Cortex of kidney (tissue), 1 donor: ENCODE measurements at places on chromosomes 11 and 22.

DNA sequence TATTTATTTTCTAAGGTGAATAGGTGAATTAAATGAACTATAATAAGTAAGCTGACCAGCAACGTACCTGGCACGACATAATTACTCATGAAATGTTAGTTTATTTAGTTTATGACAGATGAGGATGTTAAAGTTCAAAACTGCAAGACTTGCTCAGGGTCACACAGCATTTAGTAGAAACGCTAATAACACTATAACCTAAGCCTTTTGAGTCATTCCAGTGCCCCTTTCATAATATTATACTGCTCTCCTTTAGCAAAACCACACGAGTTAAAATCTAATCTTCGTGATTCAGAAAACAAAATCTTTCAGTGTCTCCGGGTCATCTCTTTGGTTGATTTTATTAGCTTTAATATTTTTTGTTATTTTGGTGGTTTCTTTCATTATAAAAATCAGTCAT lies 39.6 kb downstream of the BTBD10 start:
- no peak for DNase-seq

- DNase-seq = no peak
Measured at GRCh38 chr22:48084041-48084728, 1321.7 kb downstream of the TBC1D22A start.

GRCh38 chr11:10314199-10315072 lies 9.6 kb downstream of the ADM start:
- no peak for DNase-seq

GRCh38 chr11:16787035-16787742 lies 48.7 kb downstream of the C11orf58 start:
- DNase-seq = no peak

DNA sequence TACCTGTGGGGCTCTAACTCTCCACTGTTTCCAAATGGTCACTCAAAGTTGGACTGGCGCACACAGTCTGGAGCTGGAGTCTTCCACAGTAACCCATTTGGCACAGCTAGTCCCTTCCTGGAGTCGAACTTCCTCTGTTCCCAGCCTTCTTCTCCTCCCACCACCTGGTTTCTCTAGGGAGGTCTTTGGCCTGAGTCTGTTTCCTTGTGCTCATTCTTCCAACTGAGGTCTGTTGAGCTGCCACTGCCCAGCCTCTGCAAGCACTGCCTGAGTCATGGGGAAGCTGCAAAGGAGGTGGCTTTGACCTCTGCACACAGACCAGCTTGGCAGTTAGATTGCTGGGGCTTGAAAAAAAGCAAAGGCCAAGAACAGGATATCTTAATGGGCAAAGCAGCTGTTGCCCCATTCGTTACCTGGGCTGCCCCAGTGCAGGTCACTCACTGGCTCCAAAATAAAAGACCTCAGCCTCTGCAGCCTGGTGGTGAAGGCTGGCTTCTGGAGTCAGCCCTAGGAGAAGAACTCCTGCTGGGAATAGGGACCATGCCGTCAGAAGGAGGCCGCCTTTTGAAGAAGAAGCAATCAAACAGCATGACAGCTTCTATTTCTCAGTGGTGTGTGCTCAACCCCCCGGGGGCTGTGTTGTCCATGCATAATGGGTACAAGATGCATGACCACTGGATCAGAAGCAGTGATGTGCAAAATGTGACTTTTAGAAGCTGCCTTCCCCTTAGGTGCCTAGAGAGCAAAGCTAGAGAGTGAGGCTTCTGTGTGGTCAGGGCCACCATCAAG lies 3.0 kb downstream of the ADAMTS15 start:
- DNase-seq = no peak

- DNase-seq = no peak
Measured at GRCh38 chr22:48772286-48772907, 1055.3 kb downstream of the BRD1 start.

GRCh38 chr11:101083335-101083734 lies 46.3 kb downstream of the PGR start:
- DNase-seq = no peak

GRCh38 chr11:117381481-117382387 lies 54.1 kb downstream of the CEP164 start:
- DNase-seq = no peak

DNA sequence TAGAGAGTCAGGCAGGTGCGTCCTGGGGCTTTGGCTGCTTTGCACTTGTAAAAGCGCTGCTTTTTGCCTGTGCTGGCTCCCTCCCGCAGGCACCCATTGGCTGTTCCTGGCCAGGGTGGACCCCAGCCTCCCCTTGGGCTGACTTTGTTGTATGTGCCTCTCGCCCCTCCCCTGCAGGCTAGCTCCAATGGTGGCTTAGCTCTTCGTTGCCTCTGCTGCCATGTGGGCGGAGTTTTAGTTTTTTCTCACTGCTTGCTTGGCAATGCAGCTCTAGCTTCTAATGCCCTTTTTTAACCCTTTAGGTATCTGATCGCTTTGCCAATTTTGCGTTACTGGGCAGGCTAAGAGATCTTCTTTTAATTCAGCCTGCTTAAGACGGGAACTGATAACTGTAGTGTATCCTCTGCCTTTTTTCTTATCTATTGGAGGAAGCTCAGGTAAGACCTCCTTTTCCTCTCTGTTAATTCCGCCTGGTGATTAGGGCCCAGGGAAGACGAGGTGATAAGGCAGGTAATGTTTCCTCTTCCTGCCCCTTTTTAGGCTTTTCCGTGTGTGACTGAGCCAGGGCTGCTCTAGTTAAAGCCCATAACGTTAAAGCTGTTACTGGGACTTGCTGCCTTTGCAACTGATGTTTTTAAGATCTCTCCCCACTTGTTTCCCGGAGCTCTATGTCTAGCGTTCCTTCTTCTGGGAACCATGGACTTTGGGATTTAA lies 11.7 kb upstream of the GLYATL1 start:
- no peak for DNase-seq

GRCh38 chr11:60927600-60927999 lies 3.3 kb downstream of the TMEM132A start:
- DNase-seq = no peak

GRCh38 chr11:1922481-1923081 lies 3.1 kb downstream of the TNNT3 start:
- DNase-seq = no peak

DNA sequence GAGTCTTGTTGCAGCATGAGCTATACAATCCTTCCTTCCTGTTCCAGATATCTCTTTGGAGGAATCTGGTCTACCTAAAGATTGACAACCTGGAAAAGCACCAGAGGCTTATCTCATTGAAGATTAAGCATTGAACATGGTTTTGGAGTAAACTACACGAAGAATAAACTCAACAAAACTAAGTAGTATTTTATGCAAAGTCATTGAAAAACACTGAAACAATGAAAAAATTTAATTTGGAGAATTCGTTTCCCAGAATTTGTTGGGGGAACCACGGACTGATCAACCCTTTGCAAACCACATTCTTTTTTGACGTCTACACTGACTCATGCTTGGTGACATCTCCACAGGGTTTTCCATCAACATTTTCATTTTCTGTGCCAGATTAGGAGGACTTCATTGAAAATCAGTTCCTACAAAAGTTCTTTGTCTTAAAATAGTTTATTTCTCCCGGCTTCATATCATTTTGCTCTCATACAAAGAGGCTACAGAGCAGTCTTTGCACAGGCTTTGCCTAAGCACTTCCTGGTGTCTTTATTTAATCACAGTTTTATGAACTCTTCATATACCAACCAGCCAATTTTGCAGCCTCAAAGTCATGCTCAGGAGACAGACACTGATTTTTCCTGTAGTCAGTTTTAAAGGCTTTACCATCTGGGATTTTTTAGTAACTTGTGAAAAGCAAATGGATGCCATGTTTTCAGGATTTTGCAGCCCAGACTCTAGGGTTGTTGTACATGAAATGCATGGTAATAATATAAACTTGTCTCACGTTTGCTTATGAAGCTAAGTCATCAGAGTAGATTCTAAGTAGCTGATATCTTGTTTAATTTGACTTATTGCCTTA lies 186.3 kb downstream of the C11orf91 start:
- DNase-seq = no peak

DNA sequence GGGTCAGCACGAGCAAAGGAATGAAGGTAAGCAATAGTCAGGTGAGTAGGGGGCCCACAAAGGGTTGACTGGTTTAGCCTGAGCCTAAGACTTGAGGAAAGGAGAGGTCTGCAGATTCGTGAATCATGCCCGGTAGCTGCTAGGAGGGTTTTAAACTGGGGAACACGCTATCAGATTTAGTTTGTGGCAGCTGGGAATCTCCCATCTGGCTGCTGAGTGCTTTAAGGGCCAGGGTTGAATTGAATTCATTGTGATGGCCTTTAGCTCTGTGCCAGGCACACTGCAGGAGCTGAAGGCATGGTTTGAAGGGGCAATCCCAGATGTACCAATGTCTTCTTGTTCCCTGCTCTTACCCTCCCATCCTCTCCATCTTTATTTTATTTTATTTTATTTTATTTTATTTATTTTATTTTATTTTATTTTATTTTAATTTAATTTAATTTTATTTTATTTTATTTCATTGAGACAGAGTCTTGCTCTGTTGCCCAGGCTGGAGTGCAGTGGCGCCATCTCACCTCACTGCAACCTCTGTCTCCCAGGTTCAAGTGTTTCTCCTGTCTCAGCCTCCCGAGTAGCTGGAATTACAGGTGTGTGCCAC lies 1.9 kb upstream of the NECTIN1 start:
- no peak for DNase-seq
